ENCODE measurements at places on chromosomes 3 and 15. TPM values are rescaled to one million over a fixed set of nuclear protein-coding genes. Genes with fewer than 3 reads are reported as not detected.

HCN4 gene
- not detected for total RNA-seq

CELF6 gene
- not detected for total RNA-seq

NPAP1 gene
- total RNA-seq: not detected

CAMP gene
- not detected for total RNA-seq

IQCH gene
- 4.2 TPM for total RNA-seq

CIDEC gene
- total RNA-seq: 0.09 TPM

PRKCD gene
- total RNA-seq: 1.8 TPM

LDHAL6B gene
- total RNA-seq: not detected

CKMT1B gene
- total RNA-seq: not detected

PLXNA1 gene
- 118 TPM for total RNA-seq

RTP1 gene
- not detected for total RNA-seq

RNF13 gene
- total RNA-seq: 39.8 TPM

ISLR2 gene
- 0.60 TPM for total RNA-seq

GABRG3 gene
- 0.42 TPM for total RNA-seq

MGA gene
- total RNA-seq: 37.1 TPM

PRSS50 gene
- not detected for total RNA-seq

IL17RB gene
- total RNA-seq: not detected

ZNF710 gene
- 7.4 TPM for total RNA-seq

STARD9 gene
- 2.7 TPM for total RNA-seq

POTEB3 gene
- total RNA-seq: not detected

All from smooth muscle cell of the umbilical artery (primary cell).